ENCODE measurements at places on chromosomes 3 and 15.

DNA sequence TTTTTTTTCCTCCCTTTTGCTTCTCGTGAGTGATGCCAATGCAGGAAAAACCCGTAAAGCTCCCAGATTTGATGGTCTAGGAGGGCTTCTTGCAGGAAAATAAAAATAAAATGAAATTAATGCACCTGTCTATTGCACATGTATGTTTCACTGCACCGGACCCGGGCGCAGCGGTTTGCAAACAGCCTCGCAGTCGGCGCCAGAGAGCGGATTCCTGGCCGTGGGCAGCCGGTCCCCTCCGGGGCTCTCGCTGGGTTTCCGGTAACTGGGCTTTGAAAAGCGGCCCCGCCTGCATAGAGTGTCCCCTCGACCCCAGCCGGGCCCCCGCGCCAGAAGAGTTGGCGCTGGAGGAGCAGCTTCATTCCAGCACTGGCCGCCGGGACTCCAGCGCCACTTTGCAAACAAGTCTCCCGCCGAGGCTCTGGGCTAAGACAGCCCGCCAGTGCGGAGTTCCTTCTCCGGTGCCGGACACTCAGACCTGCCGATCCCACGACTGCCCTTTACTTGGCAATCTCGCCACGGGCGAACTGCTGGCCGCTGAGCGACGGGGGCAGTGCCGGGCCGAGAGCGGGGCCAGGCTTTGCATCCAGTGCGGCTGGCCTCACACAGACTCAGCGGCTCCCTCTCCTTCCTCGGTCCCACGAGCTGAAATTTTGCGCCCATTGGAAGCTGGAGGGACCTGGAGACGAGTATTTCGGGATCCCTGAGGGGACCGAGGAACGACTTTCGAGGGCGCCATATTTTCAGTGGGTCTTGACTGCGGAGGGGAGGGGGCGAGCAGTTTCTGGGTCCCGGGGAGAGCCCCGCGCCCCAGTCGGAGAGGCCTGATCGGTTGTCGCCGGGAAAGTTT is 225.9 kb upstream of the C2CD4B start:
- peak; percentile 3 for DNase-seq

- no peak for DNase-seq
Observed at GRCh38 chr3:25037049-25037547, 391.0 kb upstream of the RARB start.

DNA sequence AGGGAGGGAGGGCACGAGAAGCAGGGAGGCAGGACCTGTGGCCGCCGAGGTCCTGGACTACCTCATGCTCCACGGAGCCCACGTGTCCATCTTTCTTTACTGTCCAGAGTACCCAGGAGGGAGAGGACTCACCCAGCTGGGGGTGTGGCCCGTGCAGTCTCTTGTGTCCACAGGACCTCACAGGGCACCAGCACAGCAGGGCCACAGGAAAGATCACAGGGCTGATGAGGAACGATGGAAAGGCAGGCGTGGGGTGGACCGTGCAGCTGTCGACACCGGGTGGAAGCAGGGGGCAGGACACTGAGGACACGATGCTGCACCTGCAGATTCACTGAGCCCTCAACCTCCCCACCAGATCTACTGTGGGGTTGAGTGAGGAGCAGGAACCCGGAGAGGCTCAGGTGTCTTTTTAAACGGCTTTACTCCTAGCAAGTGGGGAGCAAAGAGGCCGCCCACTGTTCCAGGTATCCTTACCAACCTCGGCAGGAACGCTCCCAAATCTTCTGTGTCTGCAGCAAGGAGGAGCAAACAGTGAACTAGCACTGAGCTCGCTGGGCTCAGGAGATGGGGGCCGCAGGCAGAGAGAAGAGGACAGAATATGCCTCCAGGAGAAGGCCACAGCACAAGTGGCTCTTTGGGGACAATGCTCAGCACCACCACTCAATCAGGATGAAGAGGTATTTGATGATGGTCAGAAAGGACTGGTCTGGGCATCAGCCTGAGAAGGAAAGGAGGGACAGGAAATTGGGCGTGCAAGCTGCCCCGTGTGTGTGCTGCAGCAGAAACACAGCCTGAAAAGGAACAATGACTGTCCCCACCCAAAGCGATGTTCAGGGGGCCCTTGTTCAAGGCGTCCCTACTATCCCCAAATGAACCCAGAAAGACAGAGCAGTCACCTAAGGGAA is 198.8 kb downstream of the XXYLT1 start:
- DNase-seq: no peak

DNA sequence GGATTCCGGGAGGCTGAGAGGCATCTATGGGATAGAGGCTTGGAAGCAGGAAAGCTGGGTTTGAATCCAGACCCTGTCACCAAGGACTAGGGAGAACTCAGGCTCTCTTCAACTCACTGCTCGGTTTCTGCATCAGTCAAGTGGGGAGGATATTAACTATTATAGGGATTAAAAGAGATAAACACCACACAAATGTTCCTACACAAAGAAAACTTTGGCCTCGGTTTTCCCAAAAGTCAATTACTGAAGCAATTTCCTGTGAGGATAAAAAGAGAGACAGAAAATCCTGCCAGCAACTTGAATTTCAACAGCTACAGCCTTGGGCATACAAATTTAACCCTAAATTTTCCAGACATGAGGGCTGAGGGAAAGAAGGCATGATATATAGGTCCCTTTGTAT is 36.0 kb downstream of the ITGB5 start:
- no peak for DNase-seq

- no peak for DNase-seq
Observed at GRCh38 chr3:128484404-128485281, 8.4 kb downstream of the GATA2 start.

- no peak for DNase-seq
Observed at GRCh38 chr15:42728972-42729371, 8.0 kb downstream of the CDAN1 start.

GRCh38 chr3:125374501-125374995 is 577 bp downstream of the ZNF148 start:
- no peak for DNase-seq

GRCh38 chr15:101148881-101149664 is 102.8 kb downstream of the CHSY1 start:
- no peak for DNase-seq

DNA sequence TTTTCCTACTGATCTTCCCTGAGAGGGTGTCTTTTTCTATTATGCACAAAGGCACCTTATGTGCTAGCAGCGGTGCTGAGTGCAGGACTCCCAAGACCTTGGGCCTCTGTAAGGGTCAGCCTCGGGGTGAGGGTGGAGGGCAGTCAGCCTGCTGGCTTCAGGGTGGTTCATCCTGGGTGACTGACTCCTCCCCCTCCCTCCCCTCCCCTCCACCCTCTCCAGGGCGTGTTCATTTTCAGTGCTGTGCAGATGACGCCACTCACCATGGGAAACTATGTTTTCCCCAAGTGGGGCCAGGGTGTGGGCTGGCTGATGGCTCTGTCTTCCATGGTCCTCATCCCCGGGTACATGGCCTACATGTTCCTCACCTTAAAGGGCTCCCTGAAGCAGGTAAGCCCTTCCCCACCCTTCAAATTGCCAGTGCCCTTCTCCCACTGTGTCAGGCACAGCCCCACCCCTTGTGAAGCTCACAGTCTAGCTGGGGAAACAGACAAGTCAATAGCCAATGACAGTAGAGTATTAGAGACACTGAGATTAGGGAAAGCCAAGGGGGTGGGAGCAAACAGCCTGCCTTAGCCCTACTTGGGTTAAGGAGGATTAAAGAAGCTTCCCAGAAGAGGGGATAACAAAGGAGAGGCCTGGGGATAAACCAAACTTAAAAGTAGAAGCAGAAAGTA is 41.9 kb downstream of the SLC6A1 start:
- DNase-seq: no peak

GRCh38 chr3:29408676-29409075 is 127.8 kb downstream of the RBMS3 start:
- DNase-seq: no peak

DNA sequence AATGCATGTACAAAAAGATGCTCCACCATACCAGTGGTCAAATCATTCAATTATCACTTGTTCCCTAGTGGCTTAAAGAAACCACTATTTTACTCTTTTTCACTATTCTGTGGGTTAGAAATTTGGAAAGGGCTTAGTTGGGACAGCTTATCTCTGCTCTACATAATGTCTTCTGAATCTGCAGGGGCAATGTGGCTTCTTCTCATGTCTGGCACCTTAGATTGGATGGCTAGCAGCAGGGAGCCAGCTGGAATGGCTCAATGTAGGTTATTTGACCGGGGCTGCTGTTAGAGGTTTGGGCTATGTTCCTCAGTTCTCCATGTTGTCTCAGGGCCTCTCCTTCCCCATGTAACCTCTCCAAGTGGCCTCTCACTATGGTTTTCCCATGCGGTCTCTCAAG is 57.5 kb upstream of the EPHB1 start:
- DNase-seq: no peak

DNA sequence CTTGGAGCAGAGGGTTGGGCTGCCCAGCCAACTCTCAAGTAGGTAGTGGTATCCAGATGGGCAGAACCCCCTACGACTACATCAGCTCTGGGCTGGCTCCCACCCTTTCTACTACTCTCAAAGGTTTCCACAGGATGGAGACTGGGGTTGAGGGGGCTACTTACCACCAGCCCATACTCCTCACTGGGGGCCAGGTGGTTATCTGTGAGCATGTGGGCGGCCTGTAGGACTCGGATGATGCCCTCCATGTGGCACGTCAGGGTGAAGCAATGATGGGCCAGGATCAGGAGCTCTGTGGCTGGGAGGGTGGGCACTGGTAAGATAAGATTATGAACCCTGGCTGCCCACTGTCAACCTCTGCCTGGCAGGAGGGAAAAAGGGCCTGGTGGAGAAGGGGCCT is 33.4 kb downstream of the EIF3J start:
- no peak for DNase-seq

GRCh38 chr3:170520996-170521395 is 64.9 kb downstream of the SLC7A14 start:
- no peak for DNase-seq

DNA sequence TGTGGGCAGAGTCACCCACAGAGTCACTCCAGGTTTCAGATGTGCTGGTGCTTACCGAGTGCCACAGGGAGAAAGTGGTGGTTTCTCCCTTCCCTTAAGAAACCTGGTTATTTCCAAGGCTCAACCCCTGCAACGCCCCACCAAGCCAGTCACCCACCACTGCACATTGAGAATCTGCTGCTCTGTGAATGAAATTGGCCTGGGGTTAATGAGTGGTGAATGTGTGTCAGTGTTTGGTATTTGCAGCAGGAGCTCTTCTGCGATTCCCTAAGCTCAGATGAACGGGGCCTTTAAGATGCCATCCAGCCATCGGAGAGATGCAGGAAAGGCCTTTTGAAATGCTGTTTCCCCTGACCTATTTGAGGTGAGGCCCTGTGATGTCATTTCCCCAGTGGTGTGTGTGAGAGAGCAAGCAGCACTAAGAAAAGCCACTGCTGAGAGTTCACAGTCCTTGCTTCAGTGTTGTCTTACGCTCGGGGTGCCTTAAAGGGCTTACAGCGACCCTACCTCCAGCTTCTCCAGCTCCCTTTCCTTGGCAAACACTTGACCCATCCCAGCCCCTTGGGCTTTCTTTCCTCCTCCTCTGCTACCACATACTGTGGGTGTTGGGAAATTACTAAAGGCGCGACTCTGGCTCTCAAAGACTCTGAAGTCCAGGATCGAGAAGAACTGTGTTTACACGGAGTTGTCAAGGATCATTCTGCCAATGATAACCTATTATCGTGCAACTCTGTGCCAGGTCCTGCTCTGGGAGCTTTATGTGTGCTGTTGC is 68.9 kb downstream of the SMAD3 start:
- no peak for DNase-seq

- DNase-seq: no peak
Observed at GRCh38 chr3:138849222-138849940, 14.7 kb upstream of the PIK3CB start.

DNA sequence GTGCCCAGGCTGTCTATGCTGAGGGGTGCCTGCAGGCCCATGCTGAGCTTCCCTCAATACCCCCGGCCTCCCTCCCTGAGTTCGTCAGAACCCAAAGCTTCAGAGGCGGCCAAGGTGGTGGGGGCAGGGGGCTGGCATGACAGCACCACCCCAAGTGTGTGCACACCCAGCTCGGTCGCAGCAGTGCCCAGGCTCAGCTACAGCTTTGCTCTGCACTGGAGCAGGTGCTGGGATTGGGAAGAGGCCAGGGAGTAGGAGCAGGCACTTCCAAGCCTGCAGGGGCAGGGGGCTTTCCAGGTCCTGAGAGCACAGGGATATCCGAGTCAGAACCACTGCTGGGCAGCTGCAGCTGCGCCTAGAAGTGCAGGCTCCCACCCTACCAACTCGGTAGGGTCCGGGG is 283.9 kb downstream of the UBE2E2 start:
- DNase-seq: no peak

DNA sequence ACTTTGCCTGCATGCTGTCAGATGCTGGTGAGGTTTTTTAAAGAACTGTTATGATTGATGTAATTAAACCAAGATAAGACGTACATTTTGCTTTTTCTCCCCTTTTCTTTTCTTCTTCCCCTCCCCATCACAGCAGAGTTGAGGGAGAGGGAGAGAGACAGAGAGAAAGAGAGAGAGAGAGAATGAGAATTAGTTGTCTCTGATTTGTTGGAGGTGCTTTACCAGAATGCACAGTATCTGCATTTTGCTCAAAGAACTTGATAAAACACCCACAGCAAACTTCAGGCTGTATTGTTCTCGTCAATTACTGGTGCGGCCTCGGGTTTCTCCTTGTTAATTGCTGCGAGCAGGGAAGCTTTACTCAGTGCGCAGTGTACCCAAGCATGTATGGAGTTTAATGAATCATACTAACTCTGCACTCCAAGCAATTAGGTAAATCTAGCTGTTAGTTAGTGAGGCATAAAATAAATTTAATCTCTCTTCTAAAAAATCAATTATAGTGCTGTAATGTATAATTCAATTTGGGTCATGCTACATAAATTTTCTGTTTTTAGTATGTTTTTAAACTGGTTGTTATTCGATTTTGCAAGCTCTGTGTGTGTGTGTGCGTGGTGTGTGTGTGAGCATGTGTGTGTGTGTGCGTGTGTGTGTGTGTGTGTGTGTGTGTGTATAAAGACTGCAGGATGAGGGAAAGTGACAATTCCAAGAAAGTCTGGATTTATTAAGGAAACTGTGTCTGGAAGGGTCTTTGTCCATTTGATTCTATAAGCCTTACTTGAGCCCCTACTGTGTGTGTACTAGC is 273.4 kb downstream of the TLE3 start:
- no peak for DNase-seq

DNA sequence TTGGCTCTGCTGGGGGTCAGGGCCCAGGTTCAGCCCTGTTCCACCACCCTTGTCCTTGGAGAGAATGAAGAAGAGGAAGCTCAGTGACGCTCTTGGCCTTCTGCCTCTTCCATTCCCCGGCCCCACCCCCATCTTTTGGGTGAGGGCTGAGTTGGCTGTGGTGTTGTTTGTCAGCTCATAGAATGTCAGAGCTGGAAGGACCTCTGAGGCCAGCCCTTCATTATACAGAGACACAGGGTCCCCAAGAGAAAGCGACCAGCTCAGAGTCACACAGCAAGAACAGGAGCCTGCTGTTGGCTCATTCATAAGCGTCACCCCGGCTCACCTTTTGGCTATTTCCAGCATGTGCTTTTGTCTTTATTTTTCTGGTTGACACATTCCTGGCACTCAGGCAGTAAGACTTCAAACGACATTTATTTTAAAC is 68.2 kb downstream of the AAGAB start:
- DNase-seq: no peak

All from stimulated activated CD4-positive, alpha-beta T cell treated with anti-CD3 and anti-CD28 coated beads, Interleukin-1b, Interleukin-23, amount 100 ng/mL, for 1 hour (primary cell).